ENCODE measurements at places on chromosomes 5 and 9.
A peak's percentile ranks its signal among the peaks of the same experiment; 100 is the strongest.

DNA sequence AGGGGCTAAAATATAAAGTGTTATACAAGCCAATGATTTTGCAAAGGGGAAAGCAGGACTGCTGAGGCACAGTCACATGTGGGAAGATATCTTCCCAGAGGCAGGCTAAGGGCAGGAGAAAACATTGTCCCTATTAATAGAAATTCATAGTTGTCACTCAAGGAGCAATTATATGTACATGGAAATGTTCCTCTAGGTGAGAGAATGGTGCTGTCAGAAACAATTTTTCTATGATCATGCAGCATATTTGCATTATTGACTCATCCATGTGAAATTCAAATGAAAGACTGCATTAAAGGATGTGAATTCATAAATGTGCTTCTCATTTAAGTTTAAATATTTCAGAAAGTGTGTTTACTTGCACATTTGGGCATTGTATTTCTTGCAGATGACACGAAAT, 775.9 kb upstream of the CDH9 start:
- no peak for DNase-seq

DNA sequence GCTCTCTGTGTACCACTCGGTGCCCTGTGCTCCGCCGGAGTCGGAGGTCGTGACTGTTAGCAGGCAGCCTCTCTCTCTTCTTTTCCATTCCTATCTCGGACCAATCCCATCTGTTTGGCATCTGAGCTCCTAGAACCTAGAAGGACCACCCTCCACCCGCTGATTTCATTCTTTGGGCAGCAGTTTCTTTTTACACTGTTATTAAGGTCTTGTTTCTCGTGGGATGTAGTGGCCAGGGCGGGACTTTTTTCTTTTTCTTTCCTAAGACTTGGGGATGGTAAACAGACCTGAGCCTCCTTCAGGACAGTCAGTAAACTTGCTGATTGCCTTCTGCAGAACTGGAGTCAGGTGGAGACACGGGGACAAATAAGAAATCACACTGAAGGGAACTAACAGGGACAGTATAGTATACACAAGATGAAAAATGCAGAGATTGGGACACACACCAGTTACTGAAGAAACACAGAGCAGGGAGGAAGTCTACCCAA, 500 bp downstream of the URM1 start:
- DNase-seq: no peak

GRCh38 chr5:112930082-112930344, 8.0 kb upstream of the REEP5 start:
- peak; percentile 30 for DNase-seq

- no peak for DNase-seq
Measured at GRCh38 chr9:86406366-86406765, 52.2 kb upstream of the TUT7 start.

DNA sequence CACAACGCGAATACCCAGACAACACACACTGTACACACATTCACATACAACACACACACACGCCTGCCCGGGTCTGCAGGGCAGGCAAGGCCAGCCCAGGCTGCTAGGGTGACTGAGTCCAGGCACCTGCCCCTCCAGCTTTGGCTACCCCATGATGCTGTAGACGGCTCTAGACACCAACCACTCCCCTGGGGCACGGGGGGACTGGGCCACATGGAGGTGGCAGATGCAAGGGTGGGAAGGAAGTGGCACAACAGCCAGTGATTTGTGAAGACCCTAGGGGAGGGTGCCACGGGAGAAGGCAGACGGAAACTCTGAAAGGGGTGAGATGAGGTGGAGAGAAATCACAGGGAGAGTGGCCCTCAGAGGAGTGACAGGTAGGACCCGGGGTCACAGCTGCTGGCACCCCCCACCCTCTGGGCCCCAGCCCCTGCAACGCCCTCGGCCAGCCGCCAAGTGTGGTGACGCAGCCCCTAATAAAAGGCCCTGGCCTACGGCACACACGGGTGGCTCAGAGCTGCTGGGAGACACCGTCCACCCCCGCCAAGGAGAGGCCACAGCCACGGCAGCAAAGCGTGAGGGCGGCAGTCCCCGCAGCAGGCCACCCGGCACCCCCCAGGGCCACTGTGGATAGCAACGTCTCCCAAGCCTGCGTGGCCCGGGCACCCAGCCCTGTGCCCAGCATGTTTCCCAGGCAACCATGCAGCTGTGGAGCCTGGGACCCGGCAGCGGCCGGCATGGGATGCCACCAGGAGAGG, 6.6 kb upstream of the CCDC187 start:
- no peak for DNase-seq

- DNase-seq: no peak
Measured at GRCh38 chr5:180591311-180591887, at the start of gene SCGB3A1. Gene SCGB3A1 (minus strand): TSS chr5:180591499. CDS start chr5:180591462, 37 bp downstream.

DNA sequence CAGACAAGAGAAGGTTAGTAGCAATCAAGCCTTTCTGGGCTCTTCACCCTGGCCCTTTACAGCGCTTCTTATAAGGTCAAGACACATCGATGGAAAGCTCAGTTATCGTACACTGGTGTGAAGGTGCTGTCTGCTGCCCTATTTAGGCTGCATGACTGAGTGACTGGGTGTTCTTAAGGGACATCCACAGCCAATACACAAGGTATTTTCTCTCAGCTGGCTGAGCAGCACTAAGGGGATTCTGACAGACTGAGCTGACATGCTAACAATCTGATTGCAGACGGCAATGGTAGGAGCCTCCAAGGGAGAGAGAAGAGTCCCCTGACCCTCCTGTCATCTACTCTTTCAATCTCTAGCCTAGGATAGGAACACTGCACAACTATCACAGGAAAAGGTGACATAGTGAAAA, 577.9 kb downstream of the ISL1 start:
- DNase-seq: no peak

Measured in germinal center (tissue), 1 donor.